ENCODE measurements at places on chromosomes 11 and 22. TPM values are rescaled to one million over a fixed set of nuclear protein-coding genes. Genes with fewer than 3 reads are reported as not detected.

The MOGAT2 gene
- not detected for total RNA-seq

DNA sequence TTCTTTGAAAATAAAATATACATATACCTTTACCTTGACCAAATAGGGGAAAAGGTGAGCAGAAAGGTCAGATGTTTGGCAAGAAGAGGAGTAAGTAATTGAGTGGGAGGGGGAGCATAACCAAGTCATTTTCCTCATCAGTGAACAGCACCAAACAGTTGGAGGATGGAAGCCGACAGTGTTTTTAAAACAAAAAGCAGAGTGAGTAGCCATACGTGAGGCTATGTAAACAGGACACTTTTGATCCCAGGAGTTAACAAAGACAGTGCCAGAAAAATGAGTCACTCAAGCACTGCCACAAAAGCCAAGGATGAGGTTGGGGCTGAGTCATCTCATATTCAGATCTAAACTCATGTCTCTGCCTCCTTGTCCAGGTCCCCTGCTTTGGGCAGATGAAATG, 734.7 kb downstream of the KCNA4 start:
- DNase-seq = peak; percentile 83

DNA sequence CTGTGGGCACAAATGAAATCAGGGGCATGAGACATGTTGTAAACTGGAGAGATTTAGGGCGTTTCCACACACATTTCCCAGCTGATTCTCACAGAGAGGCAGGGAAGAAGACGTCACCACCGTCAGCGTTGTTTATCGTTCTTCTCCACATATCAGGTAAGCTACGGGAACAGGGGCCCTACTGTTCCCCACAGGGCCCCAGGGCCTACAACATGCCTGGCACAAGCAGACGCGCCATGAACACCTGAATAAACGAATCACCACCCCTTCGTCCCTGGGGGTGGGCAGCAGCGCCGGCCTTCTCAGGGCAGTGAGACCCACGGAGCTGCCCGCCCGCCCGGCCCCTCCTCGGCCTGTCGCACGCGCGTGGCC, 342 bp downstream of the EFCAB6 start:
- DNase-seq = peak; percentile 19

DNA sequence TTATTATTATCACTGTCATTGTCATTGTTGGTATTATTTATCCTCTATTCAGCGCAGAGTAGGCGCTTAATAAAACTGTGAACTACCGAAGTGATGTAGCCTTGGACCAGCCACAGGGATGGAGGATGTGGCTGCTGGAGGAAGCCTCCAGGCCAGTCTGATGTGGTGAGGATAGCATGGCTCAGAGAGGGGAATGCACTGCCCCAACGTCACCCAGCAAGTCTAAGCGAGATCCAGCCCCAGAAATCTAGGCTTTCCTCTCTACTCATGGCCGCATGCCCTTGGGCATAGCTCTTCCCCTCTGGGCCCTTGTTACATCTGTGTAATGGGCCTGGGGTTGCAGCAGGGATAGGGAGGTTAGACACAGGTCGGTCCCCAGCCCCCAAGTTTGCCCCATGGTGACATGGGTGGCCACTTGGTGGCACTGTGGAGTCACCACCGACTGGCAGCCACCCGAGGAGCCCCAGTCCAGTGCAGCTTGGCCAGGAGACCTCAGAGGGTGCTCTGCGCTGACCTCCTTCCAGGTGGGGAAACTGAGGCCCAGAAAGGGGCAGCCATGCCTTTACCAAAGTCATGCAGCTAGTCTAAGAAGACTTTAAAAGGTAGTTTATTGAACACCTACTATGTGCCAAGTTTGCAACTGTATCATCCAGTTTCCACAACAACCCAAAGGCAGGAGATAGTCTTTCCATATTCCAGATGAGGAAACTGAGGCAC, 395.7 kb downstream of the MN1 start:
- DNase-seq = peak; percentile 63

DNA sequence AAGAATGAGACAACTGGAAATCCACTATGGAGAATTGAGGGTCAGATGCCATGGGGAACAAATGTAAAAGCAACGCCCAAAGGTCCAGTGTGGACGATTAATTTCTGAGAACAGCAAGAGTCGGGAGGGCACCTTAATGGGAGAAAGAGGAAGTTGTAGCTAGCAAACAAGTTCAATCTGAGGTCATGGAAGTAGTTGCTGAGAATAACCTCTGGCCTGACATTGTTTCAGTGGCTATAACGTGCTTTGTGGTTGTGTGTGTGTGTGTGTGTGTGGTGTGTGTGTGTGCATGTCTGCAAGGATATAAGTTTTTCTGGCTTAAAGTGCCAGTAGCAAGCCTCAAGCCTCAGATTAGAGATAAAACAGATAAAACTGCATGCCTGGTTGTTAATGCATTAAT, 1630.1 kb upstream of the TENM4 start:
- DNase-seq = no peak

The KRTAP5-10 gene
- total RNA-seq = not detected

DNA sequence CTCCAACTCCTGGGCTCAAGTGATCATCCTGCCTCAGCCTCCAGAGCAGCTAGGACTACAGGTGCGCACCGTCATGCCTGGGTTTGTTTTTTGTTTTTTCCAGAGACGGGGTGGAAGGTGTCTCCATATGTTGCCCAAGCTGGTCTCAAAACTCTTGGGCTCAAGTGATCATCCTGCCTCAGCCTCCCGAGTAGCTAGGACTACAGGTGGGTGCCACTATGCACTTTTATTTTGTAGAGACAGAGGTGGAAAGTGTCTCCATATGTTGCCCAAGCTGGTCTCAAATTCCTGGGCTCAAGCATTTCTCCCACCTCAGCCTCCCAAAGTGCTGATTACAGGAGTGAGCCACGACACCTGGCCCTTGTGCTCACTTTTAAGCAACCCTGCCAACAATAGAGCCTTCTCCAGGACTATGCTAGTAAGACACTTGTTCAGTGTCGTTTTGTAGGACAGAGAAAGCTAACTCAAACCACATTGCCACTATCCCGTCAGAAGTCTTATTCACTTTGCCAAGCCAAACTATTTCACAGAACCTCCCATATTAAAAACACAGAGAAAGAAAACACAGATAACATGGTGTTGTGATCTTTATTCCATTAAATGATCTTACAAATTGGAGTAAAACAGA, 9.4 kb upstream of the PLAAT3 start:
- DNase-seq = peak; percentile 23

DNA sequence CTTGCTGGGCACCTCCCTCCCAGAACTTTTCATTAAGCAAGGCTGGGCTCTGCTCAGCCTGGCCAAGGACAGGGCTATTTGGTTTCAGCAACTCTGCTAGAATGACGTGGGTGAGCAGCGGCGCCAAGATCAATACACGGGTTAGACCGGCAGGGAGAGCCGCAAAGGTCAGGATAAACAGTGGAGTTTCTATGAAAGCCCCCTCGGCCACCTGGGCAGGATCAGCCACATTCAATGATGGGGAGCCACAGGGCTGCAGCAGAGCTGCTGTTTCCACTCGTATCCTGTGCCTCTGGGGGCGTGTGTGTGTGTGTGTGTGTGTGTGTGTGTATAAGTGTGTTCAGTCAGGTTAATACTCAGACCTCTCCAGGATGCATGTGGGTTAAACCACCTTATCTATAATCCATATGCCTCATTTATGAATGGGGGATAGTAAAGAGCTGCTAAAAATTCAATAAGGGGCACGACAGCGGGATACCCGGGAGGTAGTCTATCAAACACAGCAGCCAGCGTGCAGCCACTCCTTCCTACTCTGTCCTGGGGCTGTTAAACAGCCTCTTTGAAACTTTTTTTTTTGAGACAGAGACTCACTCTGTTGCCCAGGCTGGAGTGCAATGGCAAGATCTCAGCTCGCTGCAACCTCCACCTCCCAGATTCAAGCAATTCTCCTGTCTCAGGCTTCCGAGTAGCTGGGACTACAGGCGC, 34.8 kb downstream of the MYH9 start:
- peak; percentile 60 for DNase-seq

The EMSY gene
- 32.5 TPM for total RNA-seq

The MS4A15 gene
- not detected for total RNA-seq

The ZNF70 gene
- 3.2 TPM for total RNA-seq

DNA sequence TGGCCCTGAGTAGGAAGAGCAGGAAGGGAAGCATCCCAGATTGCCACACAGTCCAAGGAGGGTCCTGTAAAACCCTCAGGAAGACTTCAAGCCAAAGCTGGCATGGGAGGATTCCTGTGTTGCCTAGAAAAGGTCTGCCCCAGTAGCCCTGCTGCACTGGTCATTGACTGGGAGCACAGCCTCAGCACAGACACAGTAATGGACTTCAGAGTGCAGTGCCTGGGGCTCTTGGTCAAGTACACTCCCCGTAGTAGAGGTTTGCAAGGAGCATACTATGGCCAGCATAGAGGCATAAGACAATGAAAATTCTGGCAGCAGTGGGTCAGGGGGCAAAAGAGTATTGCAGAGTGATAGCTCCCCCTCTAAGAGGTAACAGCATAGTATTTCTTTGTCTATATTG, 36.2 kb upstream of the FJX1 start:
- DNase-seq = no peak

- DNase-seq = no peak
Observed at GRCh38 chr11:120024046-120024445, 113.9 kb downstream of the TRIM29 start.

The BIK gene
- total RNA-seq = not detected

GRCh38 chr11:44911029-44911814, 39.5 kb downstream of the TP53I11 start:
- peak; percentile 88 for DNase-seq

- no peak for DNase-seq
Observed at GRCh38 chr11:79312617-79313529, 128.0 kb downstream of the TENM4 start.

The UBXN1 gene
- 133 TPM for total RNA-seq

GRCh38 chr11:2897048-2897447, 11.5 kb upstream of the CDKN1C start:
- no peak for DNase-seq

DNA sequence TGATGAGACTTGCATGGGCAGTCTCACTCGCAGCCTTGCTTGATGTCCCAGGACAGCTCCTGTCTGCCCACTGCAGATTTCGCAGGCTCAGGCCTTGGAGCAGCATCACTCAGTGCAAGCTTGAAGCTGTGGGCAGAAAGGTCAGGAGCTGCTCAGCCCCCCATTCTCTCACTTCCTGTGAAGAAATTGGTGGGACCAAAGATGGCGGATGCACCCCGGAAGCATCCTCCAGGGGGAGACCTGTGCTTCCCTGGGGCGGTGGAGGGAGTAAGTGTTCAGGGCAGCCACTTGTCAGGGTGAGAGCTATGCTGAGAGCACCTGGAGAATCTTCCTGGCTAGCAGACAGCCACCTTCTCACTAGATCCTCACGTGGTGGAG, 11.3 kb downstream of the PLAAT2 start:
- DNase-seq = no peak

DNA sequence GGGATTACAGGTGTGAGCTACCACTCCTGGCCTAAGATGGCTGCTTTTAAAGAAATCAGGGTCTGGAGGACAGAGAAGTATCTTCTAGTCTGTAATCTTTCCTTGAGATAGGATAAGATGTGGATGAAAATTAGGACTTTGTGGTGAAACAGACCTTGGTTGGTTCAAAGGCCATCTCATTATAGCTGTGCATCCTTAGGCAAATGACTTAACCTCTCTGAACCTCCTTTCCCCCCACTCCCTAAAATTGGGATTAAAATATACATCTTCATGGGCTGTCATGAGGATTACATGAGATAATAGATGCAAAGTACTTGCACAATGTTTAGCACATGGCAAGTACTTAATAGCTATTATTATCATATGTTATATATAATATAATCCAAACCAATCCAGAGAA, 10.8 kb upstream of the E2F8 start:
- DNase-seq = no peak

DNA sequence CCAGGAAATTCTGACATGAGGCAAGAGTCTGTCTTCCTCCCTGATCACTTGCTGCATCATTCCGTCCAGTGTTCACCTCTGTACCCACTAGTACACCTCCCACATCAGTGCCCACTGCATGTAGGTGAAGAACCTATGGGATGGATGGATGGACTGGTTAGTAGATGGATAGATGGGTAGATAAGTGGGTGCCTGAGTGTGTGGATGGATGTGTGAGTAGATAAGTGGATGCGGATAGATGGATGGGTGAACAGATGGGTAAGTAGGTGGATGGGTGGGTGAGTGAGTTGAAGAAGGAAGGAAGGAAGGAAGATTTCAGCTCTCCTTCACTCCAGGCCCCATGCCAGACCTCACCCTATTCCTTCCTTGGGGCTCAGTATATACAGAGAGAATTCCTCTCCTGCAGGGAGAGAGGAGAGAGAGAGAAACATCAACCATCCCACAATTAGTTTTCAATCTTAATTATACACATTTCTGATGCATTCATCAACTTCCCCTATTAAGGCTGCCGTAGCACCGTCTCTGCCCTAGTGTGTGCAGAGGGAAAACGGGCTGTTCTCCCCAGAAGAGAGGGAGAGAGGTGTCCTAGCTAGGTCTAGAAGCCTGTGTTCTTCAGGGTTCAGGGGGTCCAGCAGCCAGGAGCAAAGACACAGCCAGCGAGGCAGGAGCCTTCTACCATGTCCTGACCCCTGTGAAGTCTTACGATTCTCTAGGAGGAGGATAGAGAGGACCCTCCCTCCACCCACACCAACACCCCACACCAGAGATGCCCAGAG, 125.3 kb downstream of the BUD13 start:
- DNase-seq = no peak

The LRRC74B gene
- 0.88 TPM for total RNA-seq

The BATF2 gene
- total RNA-seq = 1.2 TPM

The ADM2 gene
- 0.67 TPM for total RNA-seq

- DNase-seq = peak; percentile 14
Observed at GRCh38 chr11:64619811-64620380, 28.9 kb downstream of the SLC22A12 start.

The SLN gene
- total RNA-seq = 84.1 TPM

The DSCAML1 gene
- not detected for total RNA-seq

DNA sequence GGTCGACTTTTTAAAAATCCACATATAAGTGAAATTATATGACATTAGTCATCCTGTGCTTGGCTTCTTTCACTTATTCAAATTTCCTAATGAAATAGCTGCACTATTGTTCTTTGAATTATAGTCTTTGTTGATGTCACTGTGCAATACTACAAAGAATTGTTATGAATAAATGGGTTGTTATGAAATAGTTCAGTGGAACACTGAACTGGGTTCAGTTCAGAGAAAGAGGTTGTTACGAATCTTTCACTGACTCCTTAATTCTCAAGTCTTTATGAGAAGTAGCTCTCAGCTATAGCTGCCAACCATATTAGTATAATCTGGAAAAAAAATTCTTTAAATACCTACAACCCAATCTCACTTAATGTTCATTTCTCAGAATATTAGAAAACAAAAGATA, 42.3 kb downstream of the CASP12 start:
- DNase-seq = no peak

The ELMOD1 gene
- total RNA-seq = 9.3 TPM

- DNase-seq = no peak
Observed at GRCh38 chr11:79742176-79742575, 301.3 kb upstream of the TENM4 start.

The PHETA2 gene
- total RNA-seq = 18.6 TPM

The PHLDA2 gene
- total RNA-seq = 1.7 TPM

GRCh38 chr22:37416389-37416788, 10.9 kb downstream of the ELFN2 start:
- DNase-seq = no peak
